ENCODE measurements at places on chromosomes 1 and 21.

GRCh38 chr1:84861516-84861915, 31.5 kb downstream of the LPAR3 start:
- no peak for DNase-seq

DNA sequence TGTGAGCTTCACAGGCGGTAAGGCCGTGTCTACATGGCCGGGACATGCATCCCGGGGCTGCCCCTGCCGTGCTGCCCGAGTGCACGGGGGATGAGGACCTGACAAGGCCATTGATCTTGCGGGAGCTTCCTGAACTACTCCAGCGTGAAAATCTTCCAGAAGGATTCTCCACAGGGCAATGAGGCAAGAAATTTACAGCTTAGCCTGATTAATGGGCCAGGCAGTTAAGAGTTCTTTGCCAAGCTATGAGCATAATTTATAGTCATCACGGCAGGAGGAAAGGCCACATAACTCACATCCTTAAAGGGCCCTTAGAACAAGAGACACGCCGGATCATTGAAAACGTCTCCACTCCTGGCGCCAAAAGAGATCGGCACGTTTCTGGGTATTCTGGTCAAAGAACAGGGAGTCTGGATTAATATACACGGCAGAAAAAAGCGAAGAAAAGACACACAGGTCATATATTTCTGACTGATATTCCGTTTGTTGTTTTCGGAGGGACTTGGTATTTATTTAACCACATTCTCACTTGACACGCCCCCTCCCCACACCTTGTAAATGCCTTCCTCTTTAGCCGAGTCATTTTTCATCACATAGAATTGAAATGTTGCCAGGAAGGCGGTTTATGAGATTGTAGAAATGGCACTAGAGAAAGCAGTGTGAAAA, 180.5 kb downstream of the DYRK1A start:
- DNase-seq = no peak

DNA sequence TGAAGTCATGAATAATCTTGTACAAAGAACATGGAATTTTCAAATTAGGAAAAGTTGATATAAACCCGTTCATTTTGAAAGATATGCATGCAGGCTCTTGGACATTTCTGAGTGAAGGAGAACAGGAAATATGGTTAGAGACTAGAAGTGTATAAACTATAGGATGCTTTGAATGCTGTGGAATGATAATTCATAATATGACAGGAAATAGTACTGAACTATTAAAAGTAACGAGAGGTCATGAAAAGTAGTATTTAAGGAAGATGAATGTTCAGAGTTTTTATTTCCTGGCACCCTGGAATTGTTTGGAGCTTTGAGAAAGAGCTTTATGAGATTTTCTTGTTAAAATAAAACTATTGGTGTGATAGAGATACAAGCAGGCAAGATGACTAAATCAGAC, 18.7 kb upstream of the CRB1 start:
- DNase-seq = no peak

GRCh38 chr1:119310301-119310700, 58.3 kb upstream of the HAO2 start:
- no peak for DNase-seq

DNA sequence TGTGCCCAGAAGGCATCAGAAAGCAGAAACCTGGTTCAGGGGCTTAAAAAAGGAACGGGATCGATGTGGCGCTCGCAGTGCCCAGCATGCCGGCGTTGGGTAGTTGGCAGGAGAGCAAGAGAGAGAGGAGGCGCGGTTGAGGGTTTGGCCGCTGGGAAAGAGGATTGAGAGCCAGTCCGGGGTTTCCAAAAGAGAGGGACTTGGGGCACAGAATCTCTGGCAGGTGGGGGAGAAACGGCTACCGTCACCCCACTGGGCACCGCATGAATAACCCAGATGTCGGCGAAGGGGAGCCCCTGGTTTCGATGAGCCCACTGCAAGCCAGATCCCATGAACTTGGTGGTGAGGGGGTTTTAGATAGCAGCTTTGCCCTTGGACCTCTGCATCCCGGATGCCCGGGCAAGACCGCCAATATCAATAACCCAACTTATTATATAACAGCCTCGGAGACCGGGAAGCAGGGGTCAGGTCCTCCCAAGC, 60.4 kb upstream of the ACOT11 start:
- peak; percentile 34 for DNase-seq

DNA sequence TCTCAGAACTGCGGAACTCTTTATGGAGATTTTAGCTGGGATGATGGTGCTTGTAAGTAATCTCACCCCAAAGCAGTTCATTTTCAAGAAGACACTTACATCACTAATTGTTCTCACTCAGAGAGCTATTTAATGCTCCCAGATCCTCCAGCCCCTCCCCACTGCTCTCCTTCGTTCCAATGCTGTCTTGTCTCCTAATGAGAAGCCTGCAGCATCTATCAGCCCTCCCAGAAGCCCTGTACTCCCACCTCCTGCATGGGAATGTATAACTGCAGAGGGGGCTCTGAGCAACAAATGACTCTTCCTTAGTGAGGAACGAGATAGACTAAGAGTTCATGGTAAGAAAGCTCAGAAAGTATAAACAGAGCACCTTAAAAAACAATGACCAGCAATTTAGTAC, 377.4 kb upstream of the RUNX1 start:
- no peak for DNase-seq

GRCh38 chr1:3819771-3820200, 23.5 kb upstream of the LRRC47 start:
- DNase-seq = no peak

- no peak for DNase-seq
These were observed 82.9 kb downstream of the FAM78B start for GRCh38 chr1:166083887-166084286.

GRCh38 chr1:61318319-61319125, 236.2 kb downstream of the NFIA start:
- DNase-seq = no peak

DNA sequence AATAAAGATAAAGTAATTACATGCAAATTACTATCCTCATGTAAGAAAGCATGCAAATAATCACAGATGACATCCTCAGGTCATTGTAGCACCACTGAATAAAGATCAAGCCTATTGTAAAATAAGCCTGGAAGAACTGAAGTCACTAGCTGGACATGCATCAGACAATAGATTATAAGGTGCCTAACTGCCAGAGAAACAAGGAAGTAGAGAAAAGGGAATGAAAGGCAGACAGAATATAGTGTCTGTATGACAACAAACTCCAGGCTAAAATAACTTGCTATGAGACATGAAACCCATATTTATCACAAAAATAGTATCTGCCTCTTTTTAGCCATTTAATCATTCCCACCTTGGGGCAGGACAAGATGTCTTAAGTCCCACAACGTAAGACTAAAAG, 108.7 kb downstream of the ENAH start:
- DNase-seq = no peak

DNA sequence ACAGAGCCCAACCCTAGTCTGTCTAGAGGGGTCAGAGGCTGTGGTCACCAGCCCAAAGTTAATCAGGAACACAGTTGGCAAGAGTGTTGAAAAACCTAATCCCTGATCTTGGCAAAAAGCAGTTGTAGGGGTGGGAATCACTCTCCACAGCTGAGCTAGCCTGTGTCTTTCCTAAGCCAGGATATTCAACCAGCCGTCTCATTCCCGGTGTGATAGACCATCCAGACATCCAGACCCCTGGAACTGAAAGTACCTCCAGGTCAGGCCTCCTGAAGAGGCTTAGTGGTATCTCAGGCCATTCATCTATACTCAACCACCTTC, 4.9 kb downstream of the LHX9 start:
- no peak for DNase-seq

DNA sequence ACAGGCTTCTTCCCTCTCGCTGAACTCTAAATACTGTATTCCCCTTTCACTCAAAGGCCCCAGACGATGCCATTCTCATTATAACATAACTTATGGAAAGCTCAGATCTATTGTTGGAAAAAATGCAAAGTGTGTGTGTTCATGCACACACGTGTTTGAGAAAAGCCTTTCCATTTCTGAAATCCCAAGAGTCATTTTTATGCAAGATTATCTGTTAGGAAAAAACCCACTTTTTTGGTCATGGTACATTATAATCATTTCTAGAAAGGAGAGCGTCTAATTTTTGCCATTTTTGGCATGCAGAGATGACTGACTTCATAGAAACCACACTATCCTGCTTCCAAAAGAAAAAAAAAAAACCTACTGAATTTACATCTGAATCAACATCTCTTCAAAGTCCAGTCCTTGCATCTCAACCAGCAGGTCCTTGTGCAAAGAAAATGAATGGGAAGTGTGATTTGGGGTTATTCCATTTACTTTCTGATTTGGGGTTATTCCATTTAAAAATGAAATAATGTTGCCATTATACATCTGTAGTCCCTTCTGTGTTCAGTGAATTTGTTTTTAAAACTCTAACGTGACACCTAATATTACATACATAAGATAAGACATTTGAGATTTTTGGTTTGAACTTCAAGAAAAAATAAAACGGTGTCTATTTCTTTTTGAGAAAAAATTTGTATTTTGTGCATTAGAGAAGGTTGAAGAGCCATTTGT, 150.3 kb downstream of the DHRS3 start:
- DNase-seq = no peak

- no peak for DNase-seq
These were observed 18.7 kb upstream of the CLDN8 start for GRCh38 chr21:30234643-30235042.

DNA sequence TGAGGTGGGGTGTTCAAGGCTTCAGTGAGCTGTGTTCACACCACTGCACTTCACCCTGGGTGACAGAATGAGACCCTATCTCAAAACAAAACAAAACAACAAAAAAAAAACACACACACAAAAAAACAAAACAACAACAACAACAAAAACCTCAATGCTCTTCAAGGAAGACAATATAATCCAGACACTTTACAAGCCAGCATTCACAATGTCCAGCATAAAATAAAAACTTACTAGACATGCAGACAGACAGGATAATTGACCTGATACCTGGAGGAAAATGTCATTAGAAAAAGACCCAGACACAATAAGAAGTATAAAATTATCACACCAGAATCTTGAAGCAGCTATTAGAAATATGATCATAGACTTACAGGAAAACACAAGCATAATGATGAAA, 39.0 kb upstream of the BACE2 start:
- DNase-seq = no peak

DNA sequence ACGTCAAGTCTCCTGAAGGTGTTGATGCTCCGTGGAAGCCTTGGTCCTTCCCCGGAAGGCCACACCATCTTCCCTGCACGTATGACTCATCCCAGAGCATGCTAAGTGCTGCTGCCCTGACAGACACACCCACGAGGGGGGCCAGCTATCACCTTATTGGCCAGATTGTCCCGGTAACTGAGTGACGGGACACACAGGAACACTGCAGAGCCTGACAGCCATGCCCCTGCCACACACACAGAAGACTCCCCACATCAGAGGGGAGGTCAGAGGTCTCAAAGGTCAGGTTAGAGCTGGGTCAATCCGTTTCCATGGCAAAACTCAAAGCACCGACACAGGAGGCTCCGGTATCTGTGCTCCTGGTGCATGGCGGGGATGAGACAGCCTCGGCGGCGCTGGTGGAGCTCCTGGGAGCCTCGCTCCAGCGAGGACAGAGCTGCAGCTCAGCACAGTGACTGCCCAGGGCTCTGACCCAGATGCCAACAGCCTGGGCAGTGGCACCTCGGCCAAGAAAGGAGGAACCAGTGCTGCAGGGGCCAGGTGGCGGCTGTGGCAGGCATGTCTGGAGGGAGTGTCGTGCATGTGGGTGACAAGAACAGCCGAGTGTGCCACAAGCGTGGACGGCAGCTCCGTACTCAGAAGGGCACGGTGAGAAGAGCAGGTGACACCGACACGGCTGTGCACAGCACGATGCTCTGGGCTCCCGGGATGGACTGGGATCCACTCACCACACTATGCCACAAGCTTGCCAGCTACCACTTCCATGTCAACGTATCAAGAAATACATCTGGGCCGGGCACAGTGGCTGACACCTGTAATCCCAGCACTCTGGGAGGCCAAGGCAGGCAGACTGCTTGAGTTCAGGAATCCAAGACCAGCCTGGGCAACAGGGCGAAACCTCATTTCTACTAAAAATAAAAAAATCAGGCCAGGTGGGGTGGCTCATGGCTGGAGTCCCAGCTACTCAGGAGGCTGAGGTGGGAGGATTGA, 14.8 kb upstream of the TMEM240 start:
- no peak for DNase-seq

DNA sequence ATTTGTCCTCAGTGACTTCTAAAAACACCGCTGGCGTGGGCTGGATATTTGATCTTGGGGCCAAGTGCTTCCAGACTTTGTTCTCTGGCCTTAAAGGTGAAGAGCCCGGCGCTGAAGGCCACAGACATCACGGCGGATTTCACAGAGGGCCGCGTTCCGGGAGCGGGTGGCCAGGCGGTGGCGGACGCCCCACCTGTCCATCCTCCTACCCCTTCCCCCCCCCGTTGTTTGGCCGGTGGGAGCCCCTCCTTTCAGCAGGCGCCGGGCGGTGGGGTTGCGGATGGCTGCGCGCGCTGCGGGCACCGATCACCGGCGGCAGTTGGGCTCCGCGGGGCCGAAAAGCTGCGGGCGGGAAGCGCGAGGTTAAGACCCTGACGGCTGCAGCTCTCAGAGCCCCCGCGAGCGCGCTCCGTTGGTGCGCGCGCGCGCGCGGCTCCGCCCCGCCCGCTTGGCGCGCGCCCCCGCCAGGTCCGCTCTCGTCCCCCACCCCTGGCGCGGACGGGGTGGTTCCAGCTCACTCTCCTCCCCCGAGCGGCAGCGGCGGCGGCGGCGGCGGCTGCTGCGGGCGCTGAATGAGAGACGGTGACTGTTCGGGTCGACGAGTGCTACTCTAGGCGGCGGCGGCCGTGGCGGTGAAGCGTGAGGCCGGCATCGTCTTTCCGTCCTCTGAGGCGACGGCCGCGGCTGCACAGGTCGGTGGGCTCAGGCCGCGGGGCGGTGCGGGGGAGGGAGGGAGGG, at the start of gene RALGPS2:
TSS of gene RALGPS2 (plus strand) at position 517 of the 738 bp plus-strand sequence. CDS start 51,521 bp downstream, outside the sequence.
- peak; percentile 82 for DNase-seq

GRCh38 chr1:17439250-17440073, at the start of gene RCC2:
Gene RCC2 (minus strand): TSS chr1:17439677. CDS start chr1:17438514, 1,163 bp downstream.
- peak; percentile 81 for DNase-seq

- DNase-seq = no peak
These were observed 560.2 kb upstream of the ZRANB2 start for GRCh38 chr1:71640998-71641397.

GRCh38 chr1:179781962-179782361, 38.9 kb downstream of the FAM163A start:
- DNase-seq = no peak

Measured in CD4-positive, alpha-beta T cell treated with Interleukin-17A for 4 hours (primary cell).